Activated CD8-positive, alpha-beta memory T cell treated with anti-CD3 and anti-CD28 coated beads, Interleukin-2, amount 50 U/mL, for 4 hours (primary cell): ENCODE measurements at places on chromosomes 6 and 20.

GRCh38 chr6:125546841-125547251, 202.6 kb upstream of the HEY2 start:
- DNase-seq: no peak

GRCh38 chr6:123810948-123811347, 7.3 kb downstream of the NKAIN2 start:
- no peak for DNase-seq

- no peak for DNase-seq
Measured at GRCh38 chr6:31794866-31795615, 511 bp downstream of the VARS1 start.

DNA sequence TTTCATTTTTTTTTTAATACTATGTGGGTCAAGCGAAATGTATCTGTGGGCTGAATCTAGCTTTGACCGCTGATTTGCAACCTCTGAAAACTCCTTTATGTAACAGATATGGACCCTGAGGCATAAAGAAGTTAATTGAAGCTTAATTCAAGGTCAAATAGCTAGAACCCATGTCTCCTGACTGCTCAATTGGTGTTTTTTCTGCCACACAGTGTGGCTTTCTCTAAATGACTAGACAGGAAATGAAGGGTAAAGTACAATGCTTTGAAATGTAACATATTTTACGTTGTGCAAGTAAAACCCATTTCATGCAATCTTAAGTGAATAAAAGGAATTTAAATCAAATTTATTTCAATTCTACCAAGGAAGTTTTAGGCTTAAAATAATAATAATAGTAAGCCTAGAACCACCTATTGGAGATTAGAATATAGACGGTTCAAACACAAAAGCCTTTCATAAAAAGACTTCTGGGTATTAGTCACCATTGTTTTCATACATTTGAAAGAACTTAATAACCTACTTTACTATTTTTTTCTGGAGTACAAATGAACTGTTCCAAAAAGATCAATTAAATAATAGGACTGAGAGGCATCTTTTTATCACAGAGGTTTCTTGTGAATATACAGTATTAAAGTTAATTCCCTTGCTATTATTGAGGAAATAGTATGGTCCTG, 279.8 kb downstream of the EPHA7 start:
- DNase-seq: no peak

DNA sequence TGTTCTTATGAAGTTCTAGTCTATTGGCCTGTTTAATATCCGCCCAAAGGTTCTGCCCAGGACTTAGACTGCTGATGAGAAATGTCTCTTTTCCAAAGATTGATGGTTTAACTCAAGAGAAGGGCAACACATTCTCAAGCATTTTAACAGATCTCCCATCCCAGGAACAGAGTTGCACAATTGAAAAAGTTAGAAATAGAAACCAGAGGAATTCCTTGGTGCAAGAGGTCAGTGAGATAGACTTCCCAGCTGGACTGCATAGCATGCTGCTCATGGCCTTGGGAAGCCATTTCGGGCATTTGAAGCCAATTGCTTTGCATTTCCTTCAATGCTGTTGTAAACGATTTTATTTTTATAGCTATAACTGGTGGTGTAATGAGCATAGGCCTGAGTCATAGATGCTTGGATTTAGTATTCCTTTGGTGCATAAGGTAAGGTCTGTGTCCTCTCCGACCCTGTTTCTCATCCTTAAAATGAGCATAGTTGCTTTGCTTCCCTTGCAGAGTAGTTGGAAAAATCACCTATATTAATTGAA, 292.2 kb upstream of the JAG1 start:
- DNase-seq: no peak

GRCh38 chr20:53774461-53775203, 181.0 kb upstream of the ZNF217 start:
- DNase-seq: no peak

DNA sequence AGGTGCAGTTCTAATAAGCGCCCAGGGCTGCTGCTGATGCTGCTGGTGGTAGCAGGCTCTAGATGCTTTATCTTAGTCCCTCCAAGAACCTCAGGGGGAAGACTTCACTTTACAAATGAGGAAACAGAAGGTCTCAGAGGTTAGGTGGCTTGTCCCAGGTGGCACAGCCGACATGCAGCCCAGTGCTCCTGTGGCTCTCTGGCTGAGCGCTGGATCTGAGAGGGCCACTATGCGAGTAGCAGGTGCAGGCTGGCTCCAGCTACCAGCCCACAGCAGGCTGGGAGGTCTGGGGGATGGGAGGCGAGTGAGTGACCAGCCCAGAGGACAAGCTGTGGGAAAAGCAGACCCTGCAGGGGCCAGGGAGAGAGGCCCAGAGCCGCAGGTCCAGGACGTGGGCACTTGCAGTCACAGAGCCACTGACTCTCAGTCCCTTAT, 90.9 kb downstream of the PRND start:
- DNase-seq: no peak

DNA sequence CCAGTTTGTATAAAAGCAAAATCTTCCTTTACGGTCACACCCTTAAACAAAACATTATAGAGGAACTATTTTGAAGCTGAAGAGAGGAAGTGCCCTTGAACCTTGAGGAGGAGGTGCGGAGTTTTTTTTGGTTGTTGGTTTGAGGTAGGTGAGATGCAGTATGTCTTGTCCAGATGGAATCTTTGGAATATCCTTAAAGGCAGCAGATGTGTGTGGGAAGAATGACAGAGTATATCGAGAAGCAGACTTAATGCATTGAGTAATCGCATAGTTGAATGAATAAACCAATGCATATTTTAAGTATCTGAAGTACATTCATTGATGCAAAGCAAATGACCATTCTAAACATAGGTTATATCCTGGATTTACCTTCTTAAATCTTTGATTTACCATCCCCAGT, 49.9 kb downstream of the AIG1 start:
- no peak for DNase-seq

GRCh38 chr6:100404051-100404450, 60.7 kb downstream of the SIM1 start:
- no peak for DNase-seq

DNA sequence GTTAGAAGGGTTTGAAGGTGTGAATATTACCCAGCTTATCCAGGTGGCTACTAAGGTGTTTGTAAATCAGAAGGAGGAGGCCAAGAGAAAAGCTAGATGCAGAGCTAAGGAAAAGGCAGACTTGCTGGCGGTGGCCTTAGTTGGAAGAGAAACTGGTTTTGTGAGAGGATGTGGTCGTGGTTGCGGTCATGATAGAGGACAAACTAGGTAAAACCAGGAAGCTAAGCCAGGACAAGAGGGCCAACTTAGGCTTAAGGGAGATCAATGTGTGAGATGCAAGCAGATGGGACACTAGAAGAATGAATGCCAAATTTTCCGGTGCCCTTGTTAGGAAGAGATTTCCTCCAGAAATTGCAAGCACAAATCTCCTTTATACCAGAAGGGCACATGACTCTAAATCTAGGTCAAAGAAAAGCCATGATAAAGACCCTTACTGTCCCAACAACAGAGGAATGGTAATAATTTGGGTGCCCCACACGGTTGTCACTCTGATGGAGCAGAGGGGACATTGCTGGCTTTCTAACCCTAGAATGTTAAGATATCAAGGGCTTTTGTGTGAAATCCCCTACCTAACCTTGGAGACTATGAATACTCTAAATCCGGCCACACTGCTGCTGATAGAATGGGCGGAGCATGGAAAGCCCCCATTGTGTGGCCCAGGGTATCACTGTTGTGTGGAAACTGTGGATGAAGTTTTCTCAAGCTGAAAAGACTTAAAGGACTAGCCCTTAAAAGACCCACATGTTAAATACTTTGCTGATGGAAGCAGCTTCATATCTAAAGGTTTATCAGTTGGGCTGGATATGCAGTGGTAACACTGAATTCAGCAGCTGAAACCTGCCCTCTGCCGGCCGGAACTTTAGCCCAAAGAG, 7.8 kb downstream of the IL22RA2 start:
- peak; percentile 23 for DNase-seq

DNA sequence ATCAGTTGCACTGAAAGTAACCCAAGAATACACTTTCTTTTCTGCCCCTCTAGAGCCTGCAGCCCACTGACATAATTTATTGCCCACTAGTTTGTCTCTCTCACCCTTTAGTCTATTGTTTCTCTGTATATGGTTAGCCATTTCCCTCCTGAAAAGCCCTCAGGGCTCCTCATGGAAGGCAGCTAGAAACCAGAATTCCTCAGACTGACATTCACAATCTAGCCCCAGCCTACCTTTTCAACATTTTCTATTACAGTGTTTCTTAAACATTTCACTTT, 21.4 kb upstream of the PAQR8 start:
- no peak for DNase-seq

- DNase-seq: peak; percentile 82
Measured at GRCh38 chr6:28923318-28924102, at the start of gene TRIM27. TRIM27 (minus strand) TSS chr6:28923985; CDS start chr6:28923632, 353 bp downstream.

DNA sequence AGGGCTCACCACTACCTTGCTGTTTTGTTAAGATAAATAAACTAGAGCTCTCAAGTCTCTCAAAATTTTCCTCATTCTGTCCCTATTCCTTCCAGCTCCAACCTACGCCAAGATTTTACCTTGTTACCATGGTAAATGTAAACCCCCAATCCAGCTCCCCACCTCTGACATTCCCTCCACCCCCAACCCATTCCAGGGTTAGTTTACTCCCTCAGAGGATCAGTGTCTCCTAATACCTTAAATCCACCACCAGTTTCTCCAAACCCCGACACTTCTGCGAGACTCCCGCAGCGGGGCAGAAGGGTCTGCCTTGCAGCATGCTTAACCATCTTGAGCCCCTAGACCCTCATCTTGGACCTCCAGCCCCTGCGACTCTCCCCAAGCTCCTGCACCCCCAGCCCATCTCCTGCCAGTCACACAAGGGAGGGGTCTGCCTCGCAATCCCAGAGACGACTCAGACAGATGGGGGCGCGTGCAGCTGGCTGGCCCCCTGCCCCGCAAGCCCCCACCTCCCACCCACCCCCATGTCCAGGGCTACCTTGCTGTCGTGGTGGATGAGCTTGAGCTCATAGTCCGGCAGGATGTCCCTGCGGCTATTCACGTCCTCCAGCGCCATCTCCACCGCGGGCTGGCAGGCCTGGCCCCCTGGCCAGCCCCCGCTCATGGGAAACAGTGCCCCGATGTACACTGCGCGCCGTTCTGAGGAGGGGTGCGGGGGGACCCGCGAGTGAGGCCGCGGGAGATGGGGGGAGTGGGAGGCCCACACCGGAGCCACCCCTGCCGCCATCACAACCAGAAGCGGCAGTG, 5.8 kb downstream of the GABBR1 start:
- no peak for DNase-seq

DNA sequence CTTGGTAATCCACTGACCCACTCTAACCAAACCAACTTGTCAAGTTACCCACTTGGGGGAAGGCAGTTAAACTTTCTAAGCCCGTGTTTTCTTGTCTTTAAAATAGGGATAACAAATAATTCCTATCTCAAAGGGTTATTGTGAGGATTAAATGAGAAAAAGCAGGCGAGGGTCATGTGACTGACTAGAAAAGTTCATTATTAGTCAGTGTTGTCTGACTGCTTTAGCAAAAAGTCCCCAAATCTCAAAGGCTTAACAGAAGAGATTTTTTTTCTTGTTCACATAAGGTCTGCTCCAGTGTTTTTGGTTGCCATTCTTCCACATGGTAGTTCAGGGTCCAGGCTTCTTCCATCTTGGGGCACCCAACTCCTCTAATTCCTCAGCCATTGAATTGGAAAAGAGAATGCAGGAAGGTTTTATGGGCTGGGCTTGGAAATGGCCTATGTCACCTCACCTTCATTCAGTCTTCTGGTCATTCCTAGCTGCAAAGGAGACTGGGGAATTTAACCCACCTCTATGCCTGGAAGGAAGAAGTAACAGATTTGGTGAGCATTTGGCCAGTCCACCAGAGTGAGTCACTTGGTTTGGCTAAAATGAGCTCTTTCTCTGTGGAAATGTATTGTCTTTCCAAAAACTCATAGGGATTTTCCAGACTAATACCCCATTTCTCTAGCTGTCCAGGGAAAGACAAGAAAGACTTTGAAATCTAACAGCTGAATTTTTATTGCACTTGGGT, 77.0 kb downstream of the CAP2 start:
- DNase-seq: no peak

GRCh38 chr6:26571592-26572296, 25.0 kb upstream of the ABT1 start:
- peak; percentile 33 for DNase-seq

GRCh38 chr20:56414842-56415765, 3.0 kb downstream of the CASS4 start:
- peak; percentile 62 for DNase-seq

DNA sequence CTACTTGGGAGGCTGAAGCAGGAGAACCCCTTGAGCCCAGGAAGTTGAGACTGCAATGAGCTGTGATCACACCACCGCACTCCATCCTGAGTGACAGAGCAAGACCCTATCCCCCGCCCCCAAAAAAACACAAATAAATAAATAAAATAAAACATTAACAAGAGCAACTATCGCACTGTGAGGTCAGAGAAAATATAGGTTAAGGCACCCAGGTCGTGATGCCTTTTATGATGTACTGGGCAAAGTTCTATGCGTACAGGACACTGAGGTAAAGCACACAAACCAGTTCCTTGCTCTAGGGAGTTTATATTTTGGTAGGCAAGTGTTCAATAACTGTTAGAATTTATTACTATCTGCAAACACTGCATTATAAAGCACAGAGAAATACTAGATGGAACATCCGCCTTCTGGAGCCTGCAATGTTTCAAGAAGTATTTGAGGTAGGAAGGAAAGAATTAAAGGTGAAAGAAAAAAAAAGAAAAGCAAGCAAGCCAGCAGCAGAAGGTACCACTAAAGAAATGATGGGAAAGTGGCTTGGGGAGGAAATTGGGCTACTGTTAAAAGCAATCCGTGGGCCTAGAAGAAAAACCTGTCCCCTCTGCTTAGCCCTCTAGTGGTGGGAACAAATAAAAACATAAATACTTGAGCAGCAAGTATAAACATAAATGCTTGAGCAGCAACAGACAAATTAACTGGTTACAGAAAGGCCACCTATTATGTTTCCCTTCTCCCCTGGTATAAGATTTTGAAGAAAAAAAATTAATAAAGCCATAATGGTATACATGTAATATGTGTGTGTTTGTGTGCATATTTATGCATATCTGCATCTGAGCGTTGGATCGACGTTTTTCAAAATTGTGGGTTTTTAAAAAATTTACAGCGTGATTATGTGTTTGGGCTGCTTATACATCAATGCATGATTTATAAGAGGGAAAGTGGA, 128.0 kb downstream of the PHACTR1 start:
- DNase-seq: no peak

- no peak for DNase-seq
Measured at GRCh38 chr6:125014661-125014957, 52.4 kb downstream of the RNF217 start.

DNA sequence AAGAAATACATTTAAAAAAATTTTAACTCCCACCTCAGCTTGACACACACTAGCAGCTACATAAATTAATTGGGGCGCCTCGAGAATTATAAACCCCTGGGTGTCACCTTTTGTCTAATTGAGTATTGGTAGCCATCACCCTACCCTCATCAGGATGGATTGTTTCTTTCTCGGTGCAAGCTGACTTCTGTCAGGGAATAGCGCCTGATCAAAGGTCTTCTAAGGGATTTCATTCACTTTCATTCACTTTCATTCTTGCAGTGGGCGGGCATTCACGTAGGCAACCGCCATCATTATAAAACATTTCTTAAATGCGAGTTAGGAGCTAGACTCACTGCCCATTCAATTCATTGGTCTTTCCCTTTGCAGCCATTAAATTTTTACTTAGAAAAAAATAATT, 239.2 kb upstream of the SASH1 start:
- DNase-seq: no peak
